ENCODE measurements at places on chromosomes 2 and 18. TPM values are rescaled to one million over a fixed set of nuclear protein-coding genes. Genes with fewer than 3 reads are reported as not detected.
A peak's percentile ranks its signal among the peaks of the same experiment; 100 is the strongest.

- no peaks in the 10 kb centered on the region for H3K36me3 ChIP-seq
- no peak overlapping the region for H3K4me3 ChIP-seq
- H3K27me3 ChIP-seq = peaks cover 4% of the 10 kb centered on the region
- no peak for DNase-seq
These were observed 126.4 kb downstream of the CCBE1 start for GRCh38 chr18:59570796-59571195.

Gene CYTIP
- 389 TPM for total RNA-seq

- H3K4me3 ChIP-seq = no peak overlapping the region
- no peak overlapping the region for H3K27ac ChIP-seq
- peak; percentile 30 for DNase-seq
- H3K36me3 ChIP-seq = no peaks in the 10 kb centered on the region
These were observed 26.4 kb downstream of the SPEG start for GRCh38 chr2:219461047-219461514.

- DNase-seq = no peak
- H3K36me3 ChIP-seq = no peaks in the 10 kb centered on the region
- no peaks in the 10 kb centered on the region for H3K4me1 ChIP-seq
- no peak overlapping the region for H3K4me3 ChIP-seq
- no peak overlapping the region for H3K27ac ChIP-seq
These were observed 185.6 kb upstream of the COPS8 start for GRCh38 chr2:236899950-236900640.

- H3K36me3 ChIP-seq = no peaks in the 10 kb centered on the region
- no peaks in the 10 kb centered on the region for H3K4me1 ChIP-seq
- H3K4me3 ChIP-seq = no peak overlapping the region
- no peak for DNase-seq
- no peak overlapping the region for H3K27ac ChIP-seq
These were observed 135.6 kb upstream of the KYNU start for GRCh38 chr2:142741764-142742269.

DNA sequence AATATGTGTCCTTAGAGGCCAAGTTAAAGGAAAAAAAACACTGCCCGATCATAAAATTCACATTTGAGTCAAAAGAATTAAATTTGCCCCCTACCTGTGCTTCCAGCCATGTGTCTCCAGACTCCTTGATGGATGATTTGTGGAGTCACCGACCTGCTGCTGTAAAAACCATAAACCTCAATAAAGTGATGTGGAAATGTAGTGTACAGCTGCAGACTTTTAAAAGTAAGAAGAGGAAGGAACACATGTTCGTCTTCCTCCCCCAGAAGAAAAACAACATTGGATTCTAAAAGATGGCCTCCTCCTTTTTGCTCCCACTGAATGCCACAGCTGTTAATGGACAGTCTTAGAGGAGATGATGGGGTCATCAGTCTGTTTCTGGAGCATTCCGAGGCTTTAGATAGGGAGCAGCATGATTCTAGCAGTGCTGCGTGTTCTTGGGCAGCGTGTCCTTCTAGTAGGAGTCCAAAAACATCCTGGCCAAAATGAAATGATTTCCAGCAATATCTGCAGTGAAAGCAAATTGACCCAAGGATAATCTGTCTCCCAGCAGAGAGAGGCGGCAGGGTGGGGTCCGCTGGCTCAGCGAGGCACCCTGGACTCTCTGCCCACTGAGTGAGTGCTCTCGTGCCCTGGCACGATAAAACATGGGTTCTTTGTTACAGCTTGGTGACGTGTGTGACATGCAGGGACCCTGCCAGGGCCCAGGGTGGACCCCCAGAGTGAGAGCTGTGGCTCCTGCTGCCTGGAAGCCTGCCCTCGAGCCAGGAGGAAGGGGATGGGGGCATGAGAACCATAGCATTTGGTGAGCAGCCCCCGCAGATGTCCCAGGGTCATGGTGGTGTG lies 196.1 kb downstream of the FAM210A start:
- no peak overlapping the region for H3K27ac ChIP-seq
- DNase-seq = no peak
- no peaks in the 10 kb centered on the region for H3K27me3 ChIP-seq
- no peak overlapping the region for H3K4me3 ChIP-seq
- H3K36me3 ChIP-seq = no peaks in the 10 kb centered on the region

DNA sequence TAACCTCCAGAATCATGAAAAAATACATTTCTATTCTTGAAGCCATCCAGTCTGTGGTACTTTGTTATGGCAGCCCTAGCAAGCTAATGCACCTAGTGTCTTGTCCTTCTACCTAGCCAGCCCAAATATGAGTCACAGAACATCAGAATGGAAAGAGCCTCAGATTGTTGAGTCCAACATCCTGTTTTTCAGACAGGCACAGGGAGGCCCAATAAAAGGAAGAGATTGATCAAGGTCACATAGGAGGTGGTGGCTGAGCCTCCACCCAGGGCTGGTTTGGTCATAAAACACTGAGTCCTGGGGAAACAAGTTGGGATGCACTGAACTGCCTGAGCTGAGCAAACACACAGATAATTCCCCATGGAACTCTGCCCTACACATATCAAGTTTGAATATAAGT lies 195.5 kb downstream of the TTC32 start:
- H3K27me3 ChIP-seq = no peaks in the 10 kb centered on the region
- H3K27ac ChIP-seq = no peak overlapping the region
- no peaks in the 10 kb centered on the region for H3K4me1 ChIP-seq
- H3K4me3 ChIP-seq = no peak overlapping the region

Gene RNF125
- 48.4 TPM for total RNA-seq

Gene XDH
- total RNA-seq = 1.6 TPM

Gene LIMS4
- total RNA-seq = 3.3 TPM

Gene DSEL
- 0.15 TPM for total RNA-seq

DNA sequence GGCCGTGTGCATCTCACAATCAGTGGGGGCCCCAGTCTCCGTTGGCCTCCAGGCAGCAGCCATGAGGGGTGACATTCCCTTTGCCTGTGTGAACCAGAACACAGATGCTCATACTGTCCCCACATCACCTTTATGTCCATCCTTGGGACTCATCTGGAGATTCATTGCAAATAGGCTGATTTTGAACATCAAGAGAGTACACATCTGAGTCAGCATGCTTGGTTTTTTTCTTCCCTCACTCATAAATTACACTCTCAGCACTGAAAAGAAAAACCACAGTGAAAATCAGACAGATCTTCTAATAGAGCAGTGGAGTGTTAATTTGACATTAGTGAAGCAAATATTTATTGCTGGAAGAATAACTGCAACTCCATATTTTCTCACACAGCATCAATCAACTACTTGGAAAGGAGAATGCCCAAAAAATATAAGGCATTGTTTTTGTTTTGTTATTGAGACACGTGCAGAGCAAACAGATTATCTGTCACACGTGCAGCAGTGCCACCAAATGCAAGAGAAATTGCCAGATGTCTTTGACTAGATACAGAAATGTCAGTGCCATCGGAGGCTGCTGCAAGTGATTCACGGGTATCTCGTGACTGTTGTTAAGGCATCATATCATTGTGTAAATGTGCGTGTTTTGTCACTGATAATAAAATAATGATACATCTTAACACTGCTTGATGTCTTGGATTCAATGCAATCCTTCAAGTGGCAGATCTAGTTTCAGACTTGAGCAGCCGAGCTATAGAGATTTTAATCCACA lies 10.9 kb downstream of the APCDD1 start:
- H3K36me3 ChIP-seq = no peaks in the 10 kb centered on the region
- H3K4me1 ChIP-seq = no peaks in the 10 kb centered on the region
- H3K27me3 ChIP-seq = peaks cover 12% of the 10 kb centered on the region
- no peak for DNase-seq
- H3K27ac ChIP-seq = no peak overlapping the region

Gene POTEC
- not detected for total RNA-seq

Gene CCDC148
- not detected for total RNA-seq

Gene MRPL33
- total RNA-seq = 58.4 TPM

DNA sequence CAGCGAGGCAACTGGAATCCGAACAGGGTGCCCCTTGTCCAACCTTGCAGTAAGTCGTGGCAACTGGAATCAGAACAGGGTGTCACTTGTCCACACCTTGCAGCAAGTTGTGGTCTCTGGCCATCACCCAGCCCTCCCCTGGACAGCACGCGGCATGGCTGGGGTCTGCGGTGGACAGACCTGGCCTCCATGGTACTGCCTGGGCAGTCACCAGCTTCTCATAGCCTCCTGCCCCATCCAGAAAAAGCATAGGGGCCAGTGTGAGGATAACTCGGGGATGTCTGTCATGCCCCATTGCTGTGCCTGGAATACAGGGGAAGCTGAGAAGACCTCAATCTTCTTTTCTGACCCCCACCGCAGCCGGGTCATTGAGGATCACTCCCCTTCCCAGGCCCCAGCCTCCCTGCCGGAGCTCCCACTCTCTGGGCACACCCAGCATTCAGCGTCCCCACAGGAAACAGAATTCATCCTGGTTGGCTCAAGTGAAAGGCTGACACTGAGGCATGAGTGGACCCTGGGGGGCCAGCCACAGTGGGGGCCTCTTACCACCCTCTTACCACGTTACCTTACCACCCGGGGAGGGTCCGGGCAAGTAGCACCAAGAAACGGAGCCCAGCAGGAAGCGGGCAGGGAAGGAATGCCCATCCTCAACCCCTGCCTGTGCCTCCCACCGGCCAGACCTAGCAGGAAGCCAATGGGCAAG lies 68.0 kb upstream of the RAB6C start:
- H3K27ac ChIP-seq = no peak overlapping the region
- no peaks in the 10 kb centered on the region for H3K4me1 ChIP-seq
- H3K36me3 ChIP-seq = no peaks in the 10 kb centered on the region
- peaks cover 2% of the 10 kb centered on the region for H3K27me3 ChIP-seq

- H3K4me3 ChIP-seq = peak overlapping the region; percentile 80
- peak; percentile 60 for DNase-seq
- peaks cover 45% of the 10 kb centered on the region for H3K27me3 ChIP-seq
These were observed 720 bp downstream of the LBX2 start for GRCh38 chr2:74498500-74499266.

DNA sequence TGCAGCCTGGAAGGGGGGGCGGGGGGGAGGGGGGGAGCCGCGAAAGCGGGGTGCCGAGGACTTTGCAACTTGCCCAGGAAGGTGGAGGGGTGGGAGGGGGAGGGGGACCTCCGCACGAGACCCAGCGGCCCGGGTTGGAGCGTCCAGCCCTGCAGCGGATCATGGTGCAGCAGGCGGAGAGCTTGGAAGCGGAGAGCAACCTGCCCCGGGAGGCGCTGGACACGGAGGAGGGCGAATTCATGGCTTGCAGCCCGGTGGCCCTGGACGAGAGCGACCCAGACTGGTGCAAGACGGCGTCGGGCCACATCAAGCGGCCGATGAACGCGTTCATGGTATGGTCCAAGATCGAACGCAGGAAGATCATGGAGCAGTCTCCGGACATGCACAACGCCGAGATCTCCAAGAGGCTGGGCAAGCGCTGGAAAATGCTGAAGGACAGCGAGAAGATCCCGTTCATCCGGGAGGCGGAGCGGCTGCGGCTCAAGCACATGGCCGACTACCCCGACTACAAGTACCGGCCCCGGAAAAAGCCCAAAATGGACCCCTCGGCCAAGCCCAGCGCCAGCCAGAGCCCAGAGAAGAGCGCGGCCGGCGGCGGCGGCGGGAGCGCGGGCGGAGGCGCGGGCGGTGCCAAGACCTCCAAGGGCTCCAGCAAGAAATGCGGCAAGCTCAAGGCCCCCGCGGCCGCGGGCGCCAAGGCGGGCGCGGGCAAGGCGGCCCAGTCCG lies 540 bp downstream of the SOX11 start:
- H3K36me3 ChIP-seq = peaks cover 16% of the 10 kb centered on the region
- no peak overlapping the region for H3K27ac ChIP-seq
- peaks cover 51% of the 10 kb centered on the region for H3K27me3 ChIP-seq
- peaks cover 12% of the 10 kb centered on the region for H3K4me1 ChIP-seq
- H3K4me3 ChIP-seq = no peak overlapping the region

Gene SERPINB2
- not detected for total RNA-seq

- DNase-seq = no peak
- H3K27me3 ChIP-seq = peaks cover 31% of the 10 kb centered on the region
- H3K27ac ChIP-seq = no peak overlapping the region
- H3K4me3 ChIP-seq = no peak overlapping the region
These were observed 1.8 kb upstream of the COBLL1 start for GRCh38 chr2:164843346-164843911.

Gene DSG4
- total RNA-seq = not detected

- no peak for DNase-seq
- no peak overlapping the region for H3K4me3 ChIP-seq
- H3K27me3 ChIP-seq = no peaks in the 10 kb centered on the region
- peaks cover 28% of the 10 kb centered on the region for H3K36me3 ChIP-seq
- no peak overlapping the region for H3K27ac ChIP-seq
These were observed 5.5 kb downstream of the DCTN1 start for GRCh38 chr2:74374509-74375205.

GRCh38 chr2:24164416-24164973 lies 10.4 kb upstream of the FAM228A start:
- no peak overlapping the region for H3K4me3 ChIP-seq
- H3K36me3 ChIP-seq = no peaks in the 10 kb centered on the region
- H3K27me3 ChIP-seq = peaks cover 2% of the 10 kb centered on the region
- H3K4me1 ChIP-seq = no peaks in the 10 kb centered on the region
- H3K27ac ChIP-seq = no peak overlapping the region
- peak; percentile 36 for DNase-seq

DNA sequence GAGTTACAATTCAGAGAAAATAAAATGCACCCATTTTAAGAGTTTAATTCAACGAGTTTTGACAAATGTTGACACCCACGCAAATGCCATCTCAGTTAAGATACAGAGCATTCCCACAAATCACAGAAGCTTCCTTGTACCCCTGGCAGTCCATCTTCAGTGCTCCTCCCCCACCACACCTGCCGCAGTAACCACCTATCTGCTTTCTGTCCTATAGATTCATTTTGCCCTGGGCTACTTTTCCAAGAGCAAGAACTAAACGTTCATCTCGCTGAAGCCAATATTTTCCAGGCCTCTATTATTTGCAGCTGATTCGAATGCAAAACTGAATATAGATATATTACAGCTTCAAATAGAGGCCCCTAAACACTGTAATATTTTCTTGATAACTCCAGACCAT lies 13.4 kb upstream of the HPCAL1 start:
- H3K27me3 ChIP-seq = no peaks in the 10 kb centered on the region
- H3K36me3 ChIP-seq = peaks cover 2% of the 10 kb centered on the region
- H3K4me1 ChIP-seq = peaks cover 3% of the 10 kb centered on the region
- DNase-seq = no peak
- no peak overlapping the region for H3K27ac ChIP-seq

- DNase-seq = peak; percentile 69
- peak overlapping the region; percentile 19 for H3K4me3 ChIP-seq
- H3K27ac ChIP-seq = peak overlapping the region; percentile 68
- peaks cover 22% of the 10 kb centered on the region for H3K4me1 ChIP-seq
- no peaks in the 10 kb centered on the region for H3K36me3 ChIP-seq
- peaks cover 6% of the 10 kb centered on the region for H3K27me3 ChIP-seq
These were observed 278.0 kb downstream of the NEDD4L start for GRCh38 chr18:58321986-58322385.

DNA sequence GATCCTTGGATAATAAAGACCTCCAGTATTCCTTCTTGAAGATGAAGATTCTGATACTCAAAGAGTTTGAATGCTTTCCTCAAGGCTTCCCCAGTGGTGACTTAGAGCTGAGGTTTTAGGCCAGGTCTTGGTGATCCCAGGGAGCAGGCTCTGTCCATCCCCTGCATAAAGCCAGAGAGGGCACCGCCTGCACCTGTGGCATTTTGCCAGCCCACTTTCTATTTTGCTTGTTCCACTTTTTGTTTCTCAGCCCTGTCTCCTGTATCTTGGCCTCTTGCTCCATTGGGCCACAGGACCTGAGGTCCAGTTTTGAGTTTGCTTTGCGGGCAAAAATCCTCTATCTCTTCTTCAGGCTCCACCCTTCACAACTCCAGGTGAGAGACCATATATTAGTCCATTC lies 6.7 kb upstream of the SCYGR1 start:
- no peak overlapping the region for H3K4me3 ChIP-seq
- H3K27me3 ChIP-seq = no peaks in the 10 kb centered on the region
- H3K36me3 ChIP-seq = no peaks in the 10 kb centered on the region
- no peak overlapping the region for H3K27ac ChIP-seq
- DNase-seq = no peak
- H3K4me1 ChIP-seq = peaks cover 6% of the 10 kb centered on the region
